CD4-positive, alpha-beta memory T cell (primary cell): ENCODE measurements at places on chromosomes 16 and 17. TPM values are rescaled to one million over a fixed set of nuclear protein-coding genes. Genes with fewer than 3 reads are reported as not detected.
A peak's percentile ranks its signal among the peaks of the same experiment; 100 is the strongest.

- no peak overlapping the region for H3K4me3 ChIP-seq
- no peak overlapping the region for H3K27ac ChIP-seq
- H3K4me1 ChIP-seq, result no peaks in the 10 kb centered on the region
- no peaks in the 10 kb centered on the region for H3K36me3 ChIP-seq
- no peak for DNase-seq
Measured at GRCh38 chr17:31722251-31723056, 136.6 kb downstream of the COPRS start.

DNA sequence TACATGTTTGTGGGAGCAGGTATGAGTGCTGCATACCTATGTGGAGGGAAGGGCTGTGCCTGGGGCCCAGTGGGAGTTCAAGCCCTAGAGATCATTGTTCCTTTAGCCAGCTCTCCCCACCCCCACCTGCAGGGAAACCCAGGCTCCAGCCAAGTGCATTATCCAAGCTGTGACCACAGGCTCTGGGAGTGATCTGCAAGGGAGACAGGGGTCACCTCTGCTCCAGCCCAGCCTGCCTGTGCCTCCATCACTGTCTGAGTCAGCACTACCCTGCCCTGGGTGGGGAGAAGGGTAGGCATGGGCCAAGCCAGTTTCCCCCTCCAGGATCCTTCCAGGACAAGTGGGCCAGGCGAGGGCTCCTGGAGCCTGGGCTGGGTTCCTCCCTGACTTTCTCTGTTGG lies 32.1 kb upstream of the SBK1 start:
- peaks cover 8% of the 10 kb centered on the region for H3K4me1 ChIP-seq
- no peak overlapping the region for H3K4me3 ChIP-seq
- H3K36me3 ChIP-seq, result no peaks in the 10 kb centered on the region
- no peaks in the 10 kb centered on the region for H3K27me3 ChIP-seq

GRCh38 chr16:53998024-53998810 lies 288.4 kb downstream of the IRX3 start:
- no peaks in the 10 kb centered on the region for H3K36me3 ChIP-seq
- DNase-seq, result no peak
- H3K4me3 ChIP-seq, result no peak overlapping the region
- no peak overlapping the region for H3K27ac ChIP-seq
- no peaks in the 10 kb centered on the region for H3K4me1 ChIP-seq
- no peaks in the 10 kb centered on the region for H3K27me3 ChIP-seq

- H3K4me1 ChIP-seq, result no peaks in the 10 kb centered on the region
- H3K4me3 ChIP-seq, result no peak overlapping the region
- no peaks in the 10 kb centered on the region for H3K36me3 ChIP-seq
- H3K27me3 ChIP-seq, result no peaks in the 10 kb centered on the region
- no peak overlapping the region for H3K27ac ChIP-seq
- DNase-seq, result no peak
Measured at GRCh38 chr17:41176744-41177387, 1.2 kb downstream of the KRTAP4-2 start.

- DNase-seq, result no peak
- peaks cover 14% of the 10 kb centered on the region for H3K4me1 ChIP-seq
- peaks cover 5% of the 10 kb centered on the region for H3K27me3 ChIP-seq
- no peak overlapping the region for H3K27ac ChIP-seq
- H3K36me3 ChIP-seq, result no peaks in the 10 kb centered on the region
Measured at GRCh38 chr16:90046971-90047713, 27.9 kb upstream of the DBNDD1 start.

GRCh38 chr17:41521574-41522261 lies 3.0 kb upstream of the KRT15 start:
- no peak for DNase-seq
- H3K4me3 ChIP-seq, result no peak overlapping the region
- H3K4me1 ChIP-seq, result no peaks in the 10 kb centered on the region
- no peak overlapping the region for H3K27ac ChIP-seq
- H3K27me3 ChIP-seq, result peaks cover 1% of the 10 kb centered on the region

DNA sequence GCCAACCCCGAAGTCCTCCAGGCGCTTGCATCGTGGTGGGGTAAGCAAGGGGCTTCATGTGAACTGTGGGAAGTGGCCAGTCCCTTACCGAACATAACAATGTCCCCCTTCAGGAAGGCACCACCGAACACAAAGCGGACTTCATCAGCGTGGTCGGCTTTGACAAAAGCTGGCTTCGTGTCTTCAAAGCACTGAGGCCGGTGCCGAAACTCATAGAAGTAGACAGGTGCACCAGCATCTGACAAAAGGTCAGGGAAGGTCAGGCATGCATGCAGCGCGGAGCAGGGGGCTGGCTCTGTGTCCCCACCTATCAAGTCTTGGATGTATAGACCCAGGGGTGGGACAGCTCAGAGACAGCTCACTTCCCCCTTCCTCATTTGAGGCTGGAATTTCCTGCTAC lies 16.6 kb upstream of the CES1 start:
- no peak for DNase-seq
- H3K27me3 ChIP-seq, result peaks cover 3% of the 10 kb centered on the region
- no peaks in the 10 kb centered on the region for H3K36me3 ChIP-seq
- H3K4me1 ChIP-seq, result no peaks in the 10 kb centered on the region
- no peak overlapping the region for H3K27ac ChIP-seq
- H3K4me3 ChIP-seq, result no peak overlapping the region

- H3K4me1 ChIP-seq, result no peaks in the 10 kb centered on the region
- DNase-seq, result no peak
- no peak overlapping the region for H3K4me3 ChIP-seq
- H3K27me3 ChIP-seq, result no peaks in the 10 kb centered on the region
- H3K36me3 ChIP-seq, result peaks cover 63% of the 10 kb centered on the region
Measured at GRCh38 chr17:80393241-80393890, 21.6 kb upstream of the ENDOV start.

DNA sequence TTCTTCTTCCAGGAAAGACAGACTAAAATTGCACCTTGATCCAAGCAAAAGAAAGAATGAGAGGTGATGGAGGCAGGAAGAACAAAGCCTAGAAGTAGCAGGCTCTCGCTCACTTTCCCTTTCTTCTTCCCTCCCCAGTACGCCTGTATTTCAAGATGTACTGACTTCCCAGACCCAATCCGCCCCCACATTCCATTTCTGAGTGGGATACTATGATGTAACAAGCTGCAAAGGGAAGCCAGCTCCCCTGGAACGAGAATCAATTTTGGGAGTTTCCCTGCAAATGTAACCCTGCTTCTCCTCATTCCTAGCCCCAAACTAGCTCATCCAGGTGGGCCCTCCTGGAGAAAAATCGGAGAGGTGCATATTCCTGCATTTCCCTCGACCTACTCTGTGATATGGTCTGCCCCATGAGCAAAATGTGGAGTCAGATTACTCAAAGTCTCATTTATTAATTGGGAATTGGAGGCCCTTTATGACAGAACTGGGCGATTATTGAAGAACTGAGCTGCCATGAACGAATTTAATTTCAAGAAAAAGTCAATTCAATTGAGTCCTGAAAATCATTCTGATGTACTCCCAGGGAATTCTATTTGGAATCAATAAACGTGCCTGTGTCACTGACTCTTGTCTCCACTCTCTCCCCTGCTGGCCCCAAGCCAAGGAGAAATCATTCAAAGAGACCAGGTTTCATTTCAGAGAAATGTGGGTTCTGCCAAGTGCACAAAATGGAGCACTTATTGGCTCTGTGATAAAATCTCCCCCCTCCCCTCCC lies 398.9 kb downstream of the SHISA9 start:
- H3K36me3 ChIP-seq, result no peaks in the 10 kb centered on the region
- DNase-seq, result no peak
- no peak overlapping the region for H3K27ac ChIP-seq
- no peaks in the 10 kb centered on the region for H3K27me3 ChIP-seq
- no peak overlapping the region for H3K4me3 ChIP-seq

GRCh38 chr17:50412188-50412732 lies 13.8 kb upstream of the ACSF2 start:
- H3K36me3 ChIP-seq, result no peaks in the 10 kb centered on the region
- no peak for DNase-seq
- no peaks in the 10 kb centered on the region for H3K4me1 ChIP-seq
- no peak overlapping the region for H3K4me3 ChIP-seq
- no peak overlapping the region for H3K27ac ChIP-seq

- no peaks in the 10 kb centered on the region for H3K36me3 ChIP-seq
- peaks cover 57% of the 10 kb centered on the region for H3K4me1 ChIP-seq
- no peaks in the 10 kb centered on the region for H3K27me3 ChIP-seq
- peak overlapping the region; percentile 67 for H3K27ac ChIP-seq
- H3K4me3 ChIP-seq, result peak overlapping the region; percentile 58
Measured at GRCh38 chr17:1829216-1829591, 498 bp downstream of the SMYD4 start.

DNA sequence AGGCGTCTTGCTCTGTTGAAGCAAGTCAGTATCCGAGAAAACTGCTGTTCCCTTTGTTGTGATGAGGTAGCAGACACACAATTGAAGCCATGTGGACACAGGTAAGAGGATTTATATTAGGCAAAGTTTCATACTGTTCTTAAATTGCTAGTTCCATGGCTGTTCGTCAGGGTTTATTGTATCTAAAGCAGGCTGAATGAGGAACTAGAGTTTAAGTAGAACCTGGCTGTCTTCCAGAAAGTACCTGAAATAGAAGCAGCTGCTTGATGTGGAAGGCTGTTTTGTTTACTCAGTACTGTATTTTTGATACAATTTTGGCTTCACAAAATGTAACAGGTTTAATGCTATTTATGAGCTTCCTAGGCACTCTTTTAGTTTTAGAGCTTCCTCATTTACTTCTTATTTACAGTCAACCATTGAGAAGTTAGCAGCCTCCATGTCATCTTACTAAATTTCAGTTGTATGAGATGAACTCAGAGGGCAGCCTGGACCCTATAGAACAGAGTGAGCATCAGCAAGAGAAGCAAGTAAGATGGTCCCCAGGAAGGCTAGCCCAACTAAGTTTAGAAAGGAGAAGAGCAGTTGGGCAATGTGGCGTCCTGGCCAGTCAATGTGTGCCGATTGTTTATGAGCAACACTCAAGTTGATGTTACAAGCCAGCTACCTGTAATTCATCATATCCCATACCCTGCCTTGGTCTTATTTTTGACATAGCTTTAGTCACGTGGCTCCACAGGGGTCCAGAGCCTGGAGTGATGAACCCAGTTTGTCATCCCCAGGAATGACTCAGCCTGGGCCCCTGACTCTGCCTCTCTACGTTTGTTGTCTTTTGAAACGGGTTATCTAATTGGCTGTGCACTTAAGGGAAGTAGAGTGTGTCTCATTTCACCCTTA lies 9.7 kb upstream of the ARL2BP start:
- H3K4me3 ChIP-seq, result no peak overlapping the region
- no peaks in the 10 kb centered on the region for H3K27me3 ChIP-seq

- H3K27me3 ChIP-seq, result no peaks in the 10 kb centered on the region
- peaks cover 22% of the 10 kb centered on the region for H3K4me1 ChIP-seq
- no peak overlapping the region for H3K27ac ChIP-seq
- no peak overlapping the region for H3K4me3 ChIP-seq
Measured at GRCh38 chr16:87470332-87470731, 22.5 kb downstream of the ZCCHC14 start.

- no peaks in the 10 kb centered on the region for H3K27me3 ChIP-seq
- no peak overlapping the region for H3K27ac ChIP-seq
- no peaks in the 10 kb centered on the region for H3K4me1 ChIP-seq
- H3K4me3 ChIP-seq, result no peak overlapping the region
Measured at GRCh38 chr17:27914382-27914781, 21.2 kb upstream of the LYRM9 start.

GRCh38 chr17:34626121-34626681 lies 46.8 kb downstream of the TMEM132E start:
- H3K4me1 ChIP-seq, result no peaks in the 10 kb centered on the region
- H3K27ac ChIP-seq, result no peak overlapping the region
- no peaks in the 10 kb centered on the region for H3K36me3 ChIP-seq
- H3K27me3 ChIP-seq, result peaks cover 23% of the 10 kb centered on the region

DNA sequence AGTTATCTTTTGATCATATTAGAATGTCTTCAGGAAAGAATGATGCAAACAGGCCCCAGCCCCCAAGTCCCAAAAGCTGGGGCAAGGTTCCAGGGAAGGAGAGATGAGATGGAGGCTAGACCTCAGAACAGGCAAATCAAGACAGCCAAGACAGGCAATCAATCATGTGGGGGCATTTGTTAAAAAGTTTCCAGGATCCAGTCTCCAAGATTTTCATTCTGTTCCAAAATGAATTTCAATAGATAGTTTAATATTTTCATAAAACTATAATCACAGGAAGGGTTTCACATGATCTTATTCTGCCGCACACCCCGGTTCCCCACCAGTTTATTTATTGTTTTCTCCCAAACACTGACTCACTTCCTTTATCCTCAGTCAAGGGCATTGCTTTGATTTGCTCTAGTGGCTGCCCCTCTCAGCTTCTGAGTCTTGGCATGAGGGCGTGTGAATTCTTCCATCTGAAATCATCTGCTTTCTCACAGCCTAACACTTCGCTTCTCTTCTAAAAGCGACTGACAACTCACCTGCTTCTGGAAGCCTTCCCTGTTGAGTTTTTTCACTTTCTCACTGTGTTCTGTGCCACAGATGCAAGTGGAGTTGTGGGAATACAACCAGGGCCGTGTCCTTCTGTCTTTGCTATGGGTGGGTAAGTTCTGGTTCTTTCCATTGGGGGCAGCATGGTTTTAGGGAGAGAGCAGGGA lies 12.2 kb upstream of the TERF2 start:
- H3K27me3 ChIP-seq, result no peaks in the 10 kb centered on the region
- peaks cover 4% of the 10 kb centered on the region for H3K4me1 ChIP-seq
- no peak overlapping the region for H3K27ac ChIP-seq
- no peak overlapping the region for H3K4me3 ChIP-seq
- H3K36me3 ChIP-seq, result no peaks in the 10 kb centered on the region

DNA sequence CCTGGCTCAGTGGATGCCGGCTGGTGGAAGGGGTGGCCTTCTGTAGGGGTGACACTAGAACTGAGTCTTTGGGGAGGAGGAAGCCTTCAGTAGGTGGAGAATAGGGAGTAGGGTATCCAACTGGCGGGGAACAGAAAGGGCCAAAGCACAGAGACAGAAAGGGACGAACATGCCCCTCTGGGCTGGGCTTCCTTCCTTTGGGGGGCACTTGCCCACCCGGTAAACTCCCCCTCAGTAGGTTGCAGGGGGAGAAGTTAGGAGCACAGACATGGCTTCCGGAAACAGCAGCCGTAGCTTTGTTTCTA lies 774 bp downstream of the ENGASE start:
- H3K27me3 ChIP-seq, result no peaks in the 10 kb centered on the region
- peak overlapping the region; percentile 78 for H3K27ac ChIP-seq
- H3K4me1 ChIP-seq, result peaks cover 24% of the 10 kb centered on the region
- H3K36me3 ChIP-seq, result peaks cover 8% of the 10 kb centered on the region

ITGAX gene
- 4.6 TPM for total RNA-seq

TBC1D3K gene
- total RNA-seq, result not detected

LRRC75A gene
- 5.4 TPM for total RNA-seq

PKMYT1 gene
- 0.79 TPM for total RNA-seq

C16orf74 gene
- total RNA-seq, result 13.6 TPM

ADAMTS18 gene
- not detected for total RNA-seq

SLC7A6OS gene
- 55.8 TPM for total RNA-seq
